T follicular helper cell (primary cell): ENCODE measurements at places on chromosomes 1 and 21.

DNA sequence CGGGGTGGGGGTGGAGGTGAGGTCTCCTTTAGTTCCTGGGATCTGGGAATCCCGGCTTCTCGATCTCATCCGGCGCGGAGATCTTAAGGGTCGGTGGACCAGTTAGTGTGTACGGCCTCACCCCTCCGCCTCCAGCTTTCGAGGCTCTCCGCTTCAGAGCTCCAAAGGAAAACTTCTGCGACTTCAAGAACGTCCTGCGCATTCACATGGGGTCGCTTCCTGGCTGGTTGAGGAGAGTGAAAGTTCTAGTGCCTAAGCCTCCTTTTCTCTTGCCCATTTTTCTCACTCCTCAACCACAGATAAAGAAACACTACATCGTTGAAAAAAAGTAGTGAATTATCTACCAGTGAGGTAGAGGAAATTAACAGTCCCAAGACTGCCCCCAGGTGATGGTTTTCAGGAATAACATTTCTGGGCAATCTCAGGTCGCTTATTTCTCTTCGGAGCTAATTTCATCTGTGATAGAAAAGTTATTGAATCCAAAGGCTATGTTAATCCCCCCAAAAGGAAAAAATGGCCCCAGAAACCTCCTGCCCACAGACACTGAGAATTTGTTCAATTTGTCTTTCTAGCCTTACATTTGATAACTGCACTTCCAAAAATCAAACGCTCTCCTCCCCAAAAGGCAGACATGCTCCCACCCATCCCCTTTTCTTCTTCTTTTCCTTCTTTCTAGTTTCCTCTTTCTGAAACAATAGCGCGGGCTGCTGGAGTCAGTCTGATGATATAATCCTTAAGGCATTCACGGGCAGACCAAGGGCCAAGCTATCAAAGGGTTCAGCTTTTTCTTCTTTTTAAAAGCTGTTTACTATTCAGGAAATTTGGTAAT is 20.6 kb upstream of the TBX15 start:
- no peak for DNase-seq

GRCh38 chr1:78645723-78646122 is 3.9 kb upstream of the IFI44 start:
- DNase-seq = no peak

DNA sequence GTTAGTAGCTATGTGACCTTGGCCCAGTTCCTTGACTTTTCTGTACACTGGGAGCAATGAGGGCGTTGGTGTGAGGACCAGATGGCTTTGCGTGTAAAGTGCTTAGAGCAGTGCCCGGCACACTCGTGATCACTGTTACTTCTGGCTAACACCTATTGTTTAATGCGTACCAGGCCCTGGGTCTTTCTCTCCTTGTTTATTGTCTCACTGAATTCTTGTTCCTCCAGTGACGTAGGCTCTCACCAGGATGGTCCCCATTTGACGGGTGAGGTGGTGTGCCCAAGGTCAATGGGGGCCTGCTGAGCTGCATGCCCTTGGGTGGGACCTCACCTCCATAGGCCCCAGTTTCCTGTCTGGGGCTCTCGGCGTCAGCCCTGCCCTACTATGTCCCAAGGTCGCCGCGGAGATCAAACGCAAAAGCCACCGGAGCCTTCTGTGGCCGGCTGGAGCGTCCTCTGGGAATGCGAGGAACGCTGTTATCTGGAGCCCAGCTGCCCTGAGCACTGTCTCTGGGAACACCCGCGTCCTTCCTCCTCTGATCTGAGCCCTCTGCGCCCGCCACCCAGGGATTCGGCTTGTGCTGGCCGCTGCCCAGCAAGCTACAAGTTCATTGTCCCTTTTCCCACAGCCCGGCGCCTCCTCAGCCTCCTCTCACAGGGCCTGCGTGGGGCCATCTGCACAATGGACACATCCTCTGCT is 28.9 kb downstream of the ALPL start:
- no peak for DNase-seq

- no peak for DNase-seq
Observed at GRCh38 chr1:2477791-2478499, 1.9 kb downstream of the PLCH2 start.

GRCh38 chr1:209576392-209577197 is 6.9 kb upstream of the CAMK1G start:
- DNase-seq = peak; percentile 46

GRCh38 chr21:44823179-44823660 is 5.4 kb upstream of the SUMO3 start:
- DNase-seq = no peak

GRCh38 chr21:28429161-28429560 is 563.5 kb downstream of the LTN1 start:
- no peak for DNase-seq

DNA sequence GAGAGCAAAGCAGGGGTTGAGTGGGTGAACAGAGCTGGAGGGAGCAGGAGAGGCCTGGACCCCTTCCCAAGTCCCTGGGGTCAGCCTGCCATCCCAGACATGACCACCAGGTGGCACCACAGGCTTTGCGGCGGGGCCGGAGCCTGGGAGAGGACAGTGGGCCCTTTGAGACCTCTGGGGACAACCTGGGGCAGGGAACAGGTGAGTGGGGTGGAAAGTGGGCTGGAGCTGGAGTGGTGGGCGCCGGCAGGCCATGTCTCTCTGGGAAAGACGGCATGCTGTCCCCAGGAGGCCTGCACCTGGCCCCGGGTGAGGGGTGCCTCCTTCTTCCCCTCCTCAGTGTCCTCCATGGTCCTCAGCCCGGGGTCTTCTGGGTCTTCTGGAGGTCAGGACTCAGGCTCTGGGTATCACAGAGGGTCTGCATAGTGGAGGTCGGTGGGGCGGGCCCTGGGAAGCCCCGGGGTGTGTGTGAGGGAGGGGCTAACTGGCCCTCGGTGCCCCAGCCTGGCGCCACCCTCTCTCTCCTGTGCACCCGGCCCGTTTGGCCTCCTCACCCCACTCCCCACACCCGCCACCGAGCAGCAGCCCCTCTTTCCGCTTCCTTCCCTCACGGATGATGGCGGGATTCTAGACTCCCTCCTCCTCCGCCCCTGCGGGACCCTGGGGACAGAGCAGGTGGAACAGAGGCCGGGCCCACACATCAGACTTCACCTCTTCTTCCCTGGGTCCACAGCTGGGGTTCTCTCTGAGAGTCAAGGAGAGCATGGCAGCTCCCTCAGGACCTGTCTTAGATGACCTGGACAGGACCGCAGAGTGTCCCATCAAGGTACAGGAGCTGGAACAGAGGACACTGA is 28.5 kb upstream of the PKP1 start:
- DNase-seq = peak; percentile 43

- peak; percentile 10 for DNase-seq
Observed at GRCh38 chr1:236281198-236281653, 532 bp downstream of the ERO1B start.

DNA sequence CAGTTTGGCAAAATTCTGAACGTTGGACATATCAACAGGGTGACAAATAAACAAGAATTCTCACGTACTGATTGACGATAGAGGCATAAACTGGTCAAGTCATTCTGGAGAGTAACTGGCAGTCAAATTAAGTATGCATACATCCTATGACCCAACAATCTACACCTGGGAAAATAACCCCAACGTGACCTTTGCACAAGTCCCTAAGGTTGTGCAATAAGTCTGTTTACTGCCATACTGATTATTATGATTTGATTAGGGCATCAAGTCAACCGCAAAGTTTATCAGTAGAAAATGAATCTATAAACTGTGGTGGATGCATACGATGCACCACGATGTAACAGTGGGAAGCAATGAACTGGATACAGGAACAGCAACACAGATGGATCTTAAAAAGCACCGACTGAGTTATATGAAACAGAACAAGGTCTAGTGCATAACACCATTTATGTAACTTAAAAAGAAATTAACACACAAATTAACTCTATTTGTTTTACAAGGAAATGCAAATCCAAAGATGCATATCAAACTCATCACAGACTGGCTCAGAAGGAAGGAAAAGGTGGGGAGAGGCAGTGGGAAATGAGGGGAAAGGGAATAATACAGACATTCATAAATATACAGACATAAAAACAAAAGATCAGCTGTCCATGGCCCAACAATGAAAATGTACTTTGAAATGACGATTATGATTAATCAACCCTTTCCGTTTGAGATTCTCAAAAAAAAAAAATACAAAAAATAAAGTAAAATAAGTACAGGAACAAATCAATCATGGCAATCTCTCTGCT is 41.0 kb upstream of the SEC16B start:
- DNase-seq = no peak

- DNase-seq = no peak
Observed at GRCh38 chr1:81477710-81478109, 323.0 kb upstream of the ADGRL2 start.

- peak; percentile 40 for DNase-seq
Observed at GRCh38 chr1:32372149-32372756, 9.9 kb downstream of the TSSK3 start.

DNA sequence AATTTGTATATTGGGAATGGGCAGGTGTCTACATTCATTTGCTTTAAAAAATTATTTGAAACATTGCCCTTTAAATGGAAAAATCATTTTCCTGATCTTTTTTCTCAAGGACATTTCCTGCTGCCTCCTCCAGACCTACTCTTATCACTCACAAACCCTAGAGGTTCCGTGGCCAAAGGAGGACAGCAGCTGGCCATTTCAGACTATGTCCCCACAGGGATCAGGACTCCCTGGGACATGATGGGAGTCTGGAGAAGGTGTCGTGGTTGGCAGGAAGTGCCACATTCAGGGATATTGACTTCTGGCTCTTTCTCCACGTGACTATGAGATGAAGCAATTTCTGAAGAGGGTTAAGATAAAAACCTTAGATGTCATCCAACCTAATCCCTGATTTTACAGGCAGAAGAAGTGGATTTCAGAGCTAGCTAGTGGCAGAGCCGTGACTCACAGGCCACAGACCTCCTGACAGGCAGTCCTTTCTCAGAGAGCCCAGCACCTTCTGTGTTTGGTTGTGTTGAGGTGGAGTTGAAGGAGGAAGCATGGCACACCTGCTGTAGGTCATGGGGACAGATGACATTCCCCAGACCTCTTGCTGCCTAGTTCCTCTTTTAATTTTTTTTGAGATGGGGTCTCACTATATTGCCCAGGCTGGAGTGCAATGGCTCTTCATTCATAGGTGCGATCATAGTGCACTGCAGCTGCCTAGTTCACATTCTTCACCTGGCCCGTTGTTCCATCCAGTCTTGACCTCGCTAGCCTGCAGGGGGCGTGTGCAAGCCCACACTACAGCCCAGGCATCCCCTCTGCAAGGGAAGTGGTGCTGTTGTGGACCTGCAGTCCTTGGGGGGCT is 25.5 kb upstream of the IL10 start:
- DNase-seq = no peak

GRCh38 chr1:210457568-210457967 is 128.9 kb downstream of the HHAT start:
- no peak for DNase-seq

DNA sequence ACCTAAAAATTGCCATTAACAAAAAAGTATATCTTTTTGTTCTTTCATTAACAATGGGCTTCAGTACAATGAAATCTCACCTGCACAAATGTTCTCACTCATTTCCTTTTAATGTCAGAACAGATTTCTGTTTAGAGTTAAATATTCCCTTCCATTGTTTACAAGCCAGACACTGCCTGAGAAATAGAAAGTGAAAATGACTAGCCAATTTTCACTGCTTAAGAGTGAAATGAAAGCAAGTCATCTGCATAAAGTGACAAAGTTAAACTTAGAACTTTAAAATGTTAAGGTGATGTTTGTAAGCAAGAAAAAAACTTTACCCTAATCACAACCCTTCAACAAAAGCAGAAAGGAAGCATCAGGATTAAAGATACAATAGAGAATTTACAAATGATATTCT is 27.5 kb downstream of the COA6 start:
- no peak for DNase-seq

DNA sequence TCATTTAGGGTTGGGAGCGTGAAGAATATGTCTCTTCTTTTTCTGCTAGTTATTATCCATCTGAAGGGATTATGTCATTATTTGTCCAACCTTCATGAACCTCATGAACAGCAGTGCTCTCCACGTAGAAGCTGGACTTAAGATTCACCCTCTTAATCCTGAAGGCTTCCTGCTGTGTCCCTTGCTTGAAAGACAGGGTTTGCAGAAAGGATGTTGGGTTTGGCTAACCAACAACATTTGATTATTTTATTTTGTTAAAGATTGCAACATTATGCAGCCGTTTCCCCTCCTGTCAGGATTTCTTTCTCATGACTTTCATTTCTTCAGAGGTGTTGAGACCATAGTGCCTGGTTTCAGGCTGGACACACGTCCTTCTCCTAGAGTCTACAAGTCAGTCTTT is 75.2 kb downstream of the NGF start:
- DNase-seq = no peak

- no peak for DNase-seq
Observed at GRCh38 chr1:48007047-48007446, 9.9 kb upstream of the TRABD2B start.

GRCh38 chr21:28779914-28780313 is 212.8 kb downstream of the LTN1 start:
- no peak for DNase-seq

- no peak for DNase-seq
Observed at GRCh38 chr1:9559673-9560072, 20.4 kb downstream of the SLC25A33 start.

GRCh38 chr1:176696689-176697088 is 233.7 kb downstream of the PAPPA2 start:
- DNase-seq = no peak

DNA sequence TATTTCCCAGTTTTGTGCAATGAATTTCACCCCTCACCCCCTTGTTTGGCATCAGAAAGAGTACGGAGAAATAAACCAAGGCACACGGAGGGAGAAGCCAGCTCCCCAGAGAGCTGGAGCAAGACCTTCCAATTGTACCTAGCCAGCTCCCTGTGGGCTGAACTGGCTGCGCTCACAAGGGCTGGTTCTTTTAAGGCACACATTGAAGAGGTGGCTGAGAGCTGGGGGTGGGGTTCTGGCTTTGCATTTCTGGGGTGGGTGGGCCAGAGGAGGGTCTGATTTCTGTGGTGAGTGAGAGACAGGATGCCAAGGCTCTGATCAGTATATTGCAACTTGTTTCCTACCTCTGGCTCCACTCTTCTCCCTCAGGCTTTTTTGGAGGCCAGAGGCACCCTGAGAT is 39.5 kb upstream of the NFASC start:
- DNase-seq = no peak

GRCh38 chr1:31782421-31783410 is 18.6 kb upstream of the ADGRB2 start:
- DNase-seq = no peak

- no peak for DNase-seq
Observed at GRCh38 chr1:58983633-58984245, 199.9 kb upstream of the JUN start.

- DNase-seq = no peak
Observed at GRCh38 chr1:160862203-160863060, at the start of gene CD244. Gene CD244 (minus strand): TSS chr1:160862887. CDS start chr1:160862677, 210 bp downstream.
